GM04504 (cell line): ENCODE measurements at places on chromosomes 4 and X.
A peak's percentile ranks its signal among the peaks of the same experiment; 100 is the strongest.

DNA sequence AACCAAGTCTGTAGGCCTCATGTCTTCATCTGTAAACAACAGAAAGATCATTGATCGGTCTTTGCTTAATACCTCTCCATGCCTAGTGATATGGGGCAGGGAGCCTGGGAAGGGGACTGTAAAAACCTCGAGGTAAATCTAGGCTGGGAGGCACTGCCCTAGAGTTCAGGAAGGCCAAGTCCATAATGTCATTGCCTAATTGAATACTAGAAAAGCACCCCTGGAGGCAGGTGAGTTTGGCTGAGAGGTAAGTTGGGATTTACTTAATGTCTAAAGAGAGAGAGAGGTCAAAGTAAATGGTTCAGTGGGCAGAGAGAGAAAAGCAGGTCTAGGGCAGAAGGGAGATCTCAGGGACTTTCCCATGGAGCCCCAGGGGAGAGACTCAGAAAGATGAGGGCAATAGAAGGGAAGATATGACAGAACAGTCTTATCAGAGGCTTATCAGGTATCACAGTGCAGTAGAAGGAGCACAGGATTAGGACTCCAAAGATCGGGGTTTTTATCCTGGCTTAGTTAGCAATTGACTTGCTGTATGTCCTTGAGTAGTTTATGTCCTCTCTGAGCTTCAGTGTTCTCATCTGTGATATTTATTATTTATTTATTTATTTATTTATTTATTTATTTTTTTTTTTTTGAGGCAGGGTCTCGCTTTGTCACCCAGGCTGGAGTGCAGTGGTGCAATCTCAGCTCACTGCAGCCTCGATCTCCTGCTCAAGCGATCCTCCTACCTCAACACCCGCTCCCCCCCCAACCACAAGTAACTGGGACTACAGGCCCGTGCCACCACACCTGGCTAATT lies 85.2 kb downstream of the SLC16A2 start:
- DNase-seq: no peak

DNA sequence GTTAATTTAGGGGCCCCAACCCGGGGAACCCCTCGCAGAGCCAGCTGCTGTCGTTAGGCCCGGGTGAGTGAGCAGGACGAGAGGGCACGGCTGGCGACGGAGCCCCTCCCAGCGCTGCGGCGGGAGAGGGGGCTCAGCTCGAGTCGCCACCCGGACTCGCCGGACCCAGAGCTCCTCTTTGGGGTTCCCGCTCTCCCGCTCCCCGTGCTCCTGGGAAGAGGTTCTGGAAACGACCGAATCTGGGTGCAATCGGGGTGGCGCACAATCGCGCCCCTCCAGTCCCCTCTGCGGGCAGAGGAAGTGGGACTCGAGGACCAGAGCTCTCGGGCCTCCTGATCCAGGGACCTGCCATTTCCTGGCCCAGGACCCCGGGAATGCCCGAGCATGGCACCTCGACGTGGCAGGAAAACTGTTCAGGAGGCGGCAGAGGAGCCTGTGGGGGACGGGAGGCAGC lies 37.3 kb upstream of the ARAF start:
- no peak for DNase-seq

DNA sequence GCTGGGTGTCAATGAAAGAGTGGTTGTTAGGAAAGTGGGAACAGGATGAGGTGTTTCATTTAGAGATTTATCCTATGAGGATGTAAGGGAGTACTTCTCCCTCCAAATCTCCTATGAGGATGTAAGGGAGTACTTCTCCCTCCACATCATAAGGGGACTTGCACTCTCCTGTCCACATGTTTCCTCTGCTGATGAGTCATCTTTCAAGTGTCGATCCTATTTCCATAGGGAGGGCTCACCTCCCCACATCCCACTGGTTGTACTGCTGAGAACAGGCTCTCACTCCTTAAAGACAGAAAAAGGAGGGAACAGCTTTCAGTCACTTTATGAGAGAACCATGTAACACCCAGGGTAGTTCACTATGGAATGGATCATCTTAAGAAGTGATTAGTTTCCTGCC lies 65.0 kb downstream of the INPP4B start:
- DNase-seq: no peak

DNA sequence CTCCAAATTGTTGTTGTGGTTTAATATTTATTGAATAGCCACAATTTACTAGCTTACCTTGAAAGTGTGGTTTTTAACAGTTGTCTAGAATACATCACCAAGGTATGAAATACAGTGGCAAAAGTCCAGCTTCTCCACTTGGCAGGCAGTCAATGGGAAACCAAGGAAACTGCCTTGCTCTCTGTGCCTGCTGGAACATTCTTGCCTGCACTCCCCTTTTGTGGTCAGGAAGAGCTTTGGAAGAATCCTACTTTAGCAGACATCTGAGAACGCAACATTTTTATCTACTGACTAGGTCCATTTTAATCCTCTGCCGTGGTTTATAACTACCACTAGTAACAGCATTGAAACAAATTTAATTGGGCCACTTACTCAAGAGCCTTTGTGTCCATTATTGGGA lies 64.5 kb downstream of the TENM3 start:
- peak; percentile 88 for DNase-seq

DNA sequence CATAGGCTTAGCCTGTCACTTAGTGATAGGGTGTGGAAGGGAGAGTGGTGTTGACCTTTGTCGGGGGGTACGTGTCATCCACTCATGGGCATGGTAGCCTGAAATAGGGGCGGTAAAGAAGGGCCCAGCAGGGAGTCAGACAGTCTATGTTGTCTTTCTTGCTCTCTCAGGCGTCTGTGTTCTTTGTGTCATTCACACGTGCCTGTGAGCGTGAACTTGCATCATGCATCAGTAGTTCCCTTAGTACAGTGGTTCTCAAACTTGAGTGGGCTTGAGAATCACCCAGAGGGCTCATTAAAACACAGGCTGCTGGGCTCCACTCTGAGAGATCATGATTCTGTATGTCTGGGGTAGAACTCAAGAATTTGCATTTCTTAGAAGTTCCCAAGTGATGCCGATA lies 450.9 kb upstream of the FTHL17 start:
- no peak for DNase-seq

- DNase-seq: no peak
These were observed 995.0 kb downstream of the SH3BGRL start for GRCh38 chrX:82196866-82197265.

DNA sequence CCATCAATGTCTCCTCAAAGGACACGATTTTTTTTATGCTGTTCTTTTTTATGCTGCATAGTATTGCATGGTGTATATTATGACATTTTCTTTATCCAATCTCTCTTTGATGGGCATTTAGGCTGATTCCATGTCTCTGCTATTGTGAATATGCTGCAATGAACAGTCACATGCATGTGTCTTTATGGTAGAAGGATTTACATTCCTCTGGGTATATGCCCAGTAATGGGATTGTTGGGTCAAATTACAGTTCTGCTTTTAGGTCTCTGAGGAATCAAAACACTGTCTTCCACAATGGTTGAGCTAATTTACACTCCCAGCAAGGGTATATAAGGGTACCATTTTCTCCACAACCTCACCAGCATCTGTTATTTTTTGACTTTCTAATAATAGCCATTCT lies 113.9 kb downstream of the GRIA3 start:
- DNase-seq: no peak

DNA sequence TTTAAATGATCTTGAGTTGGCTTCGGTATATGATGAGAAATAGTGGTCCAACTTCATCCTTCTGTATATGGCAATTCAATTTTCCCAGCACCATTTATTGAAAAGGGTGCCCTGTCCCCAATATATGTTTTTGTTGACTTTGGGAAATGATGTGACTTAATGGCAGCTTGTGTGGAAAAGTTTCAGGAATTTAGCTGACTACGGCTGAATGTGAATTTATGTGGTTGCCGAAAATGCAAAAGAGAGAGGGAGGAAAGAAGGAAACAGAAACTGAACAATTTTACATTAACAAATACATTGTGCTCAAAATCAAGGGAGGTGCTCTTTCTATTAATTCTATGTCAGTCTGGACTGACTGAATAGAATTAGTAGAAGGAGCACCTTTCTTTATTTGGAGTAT lies 101.8 kb upstream of the CYSLTR1 start:
- DNase-seq: no peak

DNA sequence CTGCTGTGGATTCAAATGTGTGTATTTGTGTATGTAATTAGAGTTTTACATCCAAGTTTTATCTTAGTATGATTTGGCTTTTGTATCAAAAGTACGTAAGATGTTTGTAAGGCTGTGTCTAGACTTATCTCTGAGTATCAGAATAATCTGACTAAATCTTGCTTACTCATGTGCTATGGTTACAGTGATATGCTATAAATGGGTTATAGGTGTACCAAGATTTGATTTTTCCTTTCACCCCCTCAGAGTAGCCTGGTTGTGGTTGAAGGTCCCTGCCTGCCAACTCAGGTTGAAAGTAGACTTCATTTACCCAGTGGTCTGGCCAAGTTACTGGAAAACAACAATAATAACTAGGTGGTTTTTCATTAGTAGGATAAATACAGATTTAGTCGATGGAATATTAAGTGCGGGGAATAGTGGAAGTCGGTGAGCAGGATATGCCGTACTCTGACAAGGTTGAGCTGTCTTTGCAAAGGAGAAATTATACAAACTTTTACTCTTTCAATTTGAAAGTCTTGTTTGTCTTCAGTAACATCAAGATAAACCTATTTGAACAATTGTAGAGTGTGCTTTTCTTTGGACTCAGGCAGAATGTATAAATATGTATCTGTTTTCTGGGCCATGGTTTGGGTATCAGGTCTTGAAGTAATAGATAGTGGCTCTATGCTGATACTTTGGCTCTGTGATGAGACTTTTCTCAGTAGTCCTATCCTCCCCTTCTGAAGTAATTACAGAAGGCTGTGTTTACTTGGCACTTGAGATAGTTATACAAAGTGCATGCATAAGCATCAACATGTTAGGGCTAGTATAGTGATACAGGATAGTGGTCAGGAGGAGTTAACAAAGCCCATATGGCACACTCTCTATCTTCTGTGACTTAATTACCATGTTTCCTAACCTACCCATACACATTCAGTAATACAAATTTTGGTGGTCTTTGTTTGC lies 23.7 kb downstream of the BMP2K start:
- no peak for DNase-seq

- no peak for DNase-seq
These were observed 352.6 kb upstream of the FAM241A start for GRCh38 chr4:111792632-111793031.

GRCh38 chr4:129346734-129347133 lies 250.8 kb downstream of the C4orf33 start:
- DNase-seq: no peak

- DNase-seq: no peak
These were observed 72.6 kb upstream of the PTPN13 start for GRCh38 chr4:86521373-86521969.

- peak; percentile 73 for DNase-seq
These were observed 935.0 kb upstream of the INTU start for GRCh38 chr4:126697748-126698147.

DNA sequence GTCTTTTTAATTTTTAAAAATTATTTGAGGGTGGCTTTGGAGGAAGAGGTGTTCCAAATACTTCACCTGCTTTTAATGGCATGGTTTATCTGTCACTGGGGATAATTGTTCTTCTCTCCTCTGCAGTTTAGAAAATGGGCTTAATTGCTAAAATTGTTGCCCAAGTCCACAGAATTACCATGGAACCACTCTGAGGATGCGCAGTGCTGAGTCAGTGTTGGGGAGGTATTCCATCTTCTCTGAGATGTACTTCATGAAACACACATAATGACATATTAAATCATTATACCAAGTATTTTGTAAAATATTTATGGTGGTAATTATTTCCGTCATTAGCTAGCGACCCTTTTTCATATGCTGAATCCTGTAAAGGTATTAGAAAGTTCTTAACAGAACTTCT lies 8.0 kb downstream of the ASB5 start:
- DNase-seq: no peak

GRCh38 chr4:85408301-85408700 lies 66.6 kb upstream of the ARHGAP24 start:
- no peak for DNase-seq

GRCh38 chrX:29746326-29746725 lies 469.0 kb upstream of the MAGEB2 start:
- no peak for DNase-seq

DNA sequence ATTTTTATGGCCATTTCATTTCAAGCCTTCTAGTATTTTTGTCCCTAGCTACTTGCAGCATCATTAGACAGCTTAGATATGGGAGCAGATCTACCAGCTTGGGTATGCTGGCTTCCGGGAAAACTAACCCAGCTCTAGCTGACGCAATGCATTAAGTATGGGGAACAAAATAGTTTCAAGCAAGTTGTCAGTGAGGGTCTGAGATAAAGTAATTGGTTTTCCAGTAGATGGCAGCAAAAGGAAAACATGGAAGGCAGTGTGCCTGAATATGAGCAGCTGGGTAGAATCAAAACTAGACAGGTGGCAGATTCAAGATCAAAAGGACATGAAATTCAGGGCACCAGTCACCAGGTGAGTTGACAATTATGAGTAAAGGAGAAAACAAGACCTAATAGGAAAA lies 340.9 kb upstream of the CTSO start:
- no peak for DNase-seq

DNA sequence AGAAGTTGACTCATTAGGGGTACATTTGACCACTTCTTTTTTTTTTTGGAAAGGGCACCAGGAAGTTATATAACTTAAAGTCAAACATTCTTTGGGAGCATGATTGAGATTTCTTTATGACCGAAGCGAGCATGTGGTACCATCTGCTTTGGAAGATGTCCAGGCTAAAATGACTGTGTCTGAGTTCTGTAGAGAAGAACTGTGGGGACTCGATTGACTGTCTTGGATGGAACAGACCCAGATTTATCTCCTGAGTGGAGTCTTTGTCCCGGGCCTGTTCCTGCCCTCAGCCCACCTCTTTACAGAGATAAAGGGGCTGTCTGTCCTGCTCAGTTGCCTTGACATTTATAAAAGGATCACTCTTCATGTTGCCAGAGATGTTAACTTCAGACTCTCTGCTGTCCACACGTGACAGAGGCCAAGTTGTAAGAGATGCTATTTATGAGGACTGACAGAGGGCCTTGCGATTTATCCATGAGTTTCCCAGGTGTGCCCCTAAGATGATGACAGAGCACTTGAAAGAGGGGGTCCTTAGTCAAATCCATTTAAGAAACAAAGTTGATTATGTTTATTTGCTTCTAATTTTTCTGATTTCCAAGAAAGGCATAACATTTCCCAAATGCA lies 16.8 kb downstream of the SMIM20 start:
- DNase-seq: no peak

DNA sequence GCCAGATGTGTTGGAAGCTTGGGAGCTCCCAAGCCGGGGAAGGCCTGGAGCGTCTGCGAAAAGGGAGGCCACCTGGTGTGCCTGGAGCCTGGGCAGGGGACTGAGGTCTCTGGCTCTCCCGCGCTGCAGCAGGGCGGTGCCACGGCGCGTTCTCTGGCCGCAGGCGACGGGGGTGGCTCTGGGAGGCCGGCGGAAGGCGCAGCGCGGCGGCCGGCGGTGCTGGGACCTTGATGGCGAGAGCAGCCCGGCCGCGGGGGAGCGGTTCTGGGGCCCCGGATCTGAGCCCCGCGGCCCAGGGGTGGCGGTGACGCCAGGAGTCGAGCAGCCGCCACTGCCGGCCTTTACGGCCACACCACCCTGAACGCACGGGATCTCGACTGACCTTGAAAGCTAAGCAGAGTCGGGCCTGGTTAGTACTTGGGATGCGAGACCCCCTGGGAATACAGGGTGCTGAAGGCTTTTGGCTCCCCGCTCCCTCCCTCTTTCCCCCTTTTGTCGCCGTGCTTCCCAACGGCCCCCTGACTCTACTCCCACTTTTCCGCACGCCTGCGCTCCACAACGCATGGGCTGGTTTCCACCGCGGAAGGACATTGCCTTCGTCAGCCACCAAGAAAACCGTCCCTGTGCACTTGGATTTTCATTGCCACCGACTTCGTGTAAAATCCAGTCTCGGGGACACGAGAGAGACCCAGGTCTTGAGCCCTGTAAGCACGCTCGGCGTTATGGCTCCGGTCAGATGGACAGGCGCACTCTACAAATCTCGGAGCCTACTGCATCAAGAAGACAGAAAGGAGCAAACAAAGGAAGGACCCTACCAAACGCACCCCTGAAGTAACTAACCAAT lies 9.5 kb downstream of the FRG2 start:
- DNase-seq: no peak
